ENCODE measurements at places on chromosomes 7 and 10. TPM values are rescaled to one million over a fixed set of nuclear protein-coding genes. Genes with fewer than 3 reads are reported as not detected.

The OPN1SW gene
- not detected for total RNA-seq

DNA sequence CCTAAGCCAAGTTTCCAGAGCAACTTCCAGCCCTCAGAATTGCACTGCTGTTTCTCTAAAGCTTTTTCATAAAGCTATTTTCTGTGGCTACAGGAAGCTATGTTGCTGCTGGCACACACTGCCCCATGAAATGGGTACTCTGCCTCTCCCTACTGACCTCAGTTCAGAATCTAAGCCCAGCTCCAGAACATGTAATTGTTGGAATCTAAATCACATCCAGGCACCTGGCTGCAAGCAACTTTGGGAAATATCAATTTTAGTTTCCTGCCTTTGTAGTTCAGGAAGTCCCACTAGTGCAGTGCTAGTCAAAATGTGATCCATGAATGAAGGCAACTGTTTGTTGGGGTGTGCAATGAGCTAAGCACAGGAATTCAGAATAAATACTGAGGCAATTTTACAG is 226.2 kb downstream of the THSD7A start:
- DNase-seq, result no peak

- DNase-seq, result peak; percentile 95
These were observed 9.3 kb upstream of the SPOCK2 start for GRCh38 chr10:72097448-72098300.

The LRRC4 gene
- 1.6 TPM for total RNA-seq

Measured in HFFc6 (cell line).